Left ventricle myocardium inferior (tissue), 1 donor: ENCODE measurements at places on chromosomes 11 and 22. TPM values are rescaled to one million over a fixed set of nuclear protein-coding genes. Genes with fewer than 3 reads are reported as not detected.
A peak's percentile ranks its signal among the peaks of the same experiment; 100 is the strongest.

GRCh38 chr11:123194337-123195187 lies 486 bp downstream of the CLMP start:
- no peaks in the 10 kb centered on the region for H3K36me3 ChIP-seq
- H3K27me3 ChIP-seq, result peaks cover 99% of the 10 kb centered on the region
- peak overlapping the region; percentile 63 for H3K27ac ChIP-seq
- no peak for DNase-seq
- peaks cover 20% of the 10 kb centered on the region for H3K4me1 ChIP-seq

DNA sequence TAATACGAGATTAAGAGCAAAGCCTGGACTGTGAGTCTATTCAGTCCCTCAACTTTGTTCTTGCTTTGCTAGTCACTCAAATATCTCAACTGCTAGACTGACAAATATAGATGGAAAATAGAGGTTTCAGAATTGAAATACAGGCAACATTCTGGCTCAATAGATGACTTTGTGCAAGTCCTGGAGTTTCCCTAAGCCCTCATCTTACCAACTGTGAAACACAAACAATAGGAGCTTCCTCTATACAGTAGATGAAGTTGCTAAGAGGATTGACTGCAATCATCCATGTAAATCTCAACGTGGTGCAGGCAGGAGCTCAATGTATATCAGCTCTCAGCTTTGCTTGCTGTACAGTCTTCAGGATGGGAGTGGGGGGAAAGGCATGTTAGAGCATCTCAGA lies 6.2 kb upstream of the MPEG1 start:
- no peak for DNase-seq
- no peak overlapping the region for H3K27ac ChIP-seq
- no peaks in the 10 kb centered on the region for H3K27me3 ChIP-seq
- H3K4me1 ChIP-seq, result peaks cover 13% of the 10 kb centered on the region
- no peak overlapping the region for H3K4me3 ChIP-seq

- no peak overlapping the region for H3K4me3 ChIP-seq
- peak; percentile 31 for DNase-seq
- H3K4me1 ChIP-seq, result peaks cover 21% of the 10 kb centered on the region
- H3K27me3 ChIP-seq, result peaks cover 3% of the 10 kb centered on the region
- H3K27ac ChIP-seq, result no peak overlapping the region
Measured at GRCh38 chr11:78740199-78741071, 165.8 kb upstream of the NARS2 start.

DNA sequence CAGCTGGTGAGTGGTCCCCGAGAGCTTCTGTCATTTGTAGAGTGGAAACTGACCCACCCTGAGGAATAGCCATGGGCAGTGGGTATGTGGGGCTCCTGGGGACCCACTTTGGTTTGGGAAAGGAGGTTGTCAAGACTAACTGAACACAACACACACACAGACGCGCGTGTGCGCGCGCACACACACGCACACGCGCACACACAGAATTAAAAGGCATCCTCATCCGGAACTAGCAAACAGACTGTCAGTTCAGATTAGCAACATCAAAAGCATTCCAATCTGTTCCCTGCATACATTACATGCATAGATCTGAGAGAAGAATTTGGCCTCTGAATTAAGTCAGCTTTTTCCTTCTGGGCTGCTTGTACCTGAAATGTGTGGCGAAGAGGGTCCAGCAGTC lies 284.7 kb downstream of the ST3GAL4 start:
- no peaks in the 10 kb centered on the region for H3K36me3 ChIP-seq
- no peak overlapping the region for H3K4me3 ChIP-seq
- DNase-seq, result no peak
- H3K4me1 ChIP-seq, result no peaks in the 10 kb centered on the region

CBX6 gene
- total RNA-seq, result 32.9 TPM
